Stimulated activated CD8-positive, alpha-beta memory T cell treated with anti-CD3 and anti-CD28 coated beads, Interleukin-2, amount 100 ng/mL, for 1 hour (primary cell): ENCODE measurements at places on chromosomes 7 and 10.

- no peak for DNase-seq
Observed at GRCh38 chr10:46514899-46515298, 41.6 kb downstream of the GPRIN2 start.

- no peak for DNase-seq
Observed at GRCh38 chr7:107643407-107643806, 17.2 kb upstream of the SLC26A4 start.

DNA sequence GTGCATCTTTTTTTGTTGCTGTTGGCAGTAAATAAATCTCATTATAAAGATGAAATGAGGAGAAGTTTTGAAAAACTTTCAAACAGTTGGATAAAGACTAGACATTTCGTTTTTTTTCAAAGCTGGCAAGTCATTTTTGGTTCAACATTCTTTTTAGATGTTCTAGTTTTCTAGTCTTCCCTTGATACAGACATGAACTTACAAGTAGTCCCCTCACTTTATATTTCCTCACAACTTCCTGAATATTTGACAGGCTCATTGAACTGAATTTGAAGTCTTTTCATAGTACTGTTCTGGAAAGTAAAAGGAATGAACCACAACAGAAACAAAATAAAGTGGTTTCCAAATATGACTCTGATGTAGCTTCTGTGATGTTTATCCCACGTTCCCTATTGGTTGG lies 134.2 kb downstream of the NRCAM start:
- DNase-seq: no peak

GRCh38 chr7:32068411-32069101 lies 1.7 kb downstream of the PDE1C start:
- no peak for DNase-seq

- no peak for DNase-seq
Observed at GRCh38 chr10:7306147-7306546, 104.7 kb downstream of the SFMBT2 start.

GRCh38 chr7:80705130-80705781 lies 66.8 kb downstream of the CD36 start:
- DNase-seq: no peak

DNA sequence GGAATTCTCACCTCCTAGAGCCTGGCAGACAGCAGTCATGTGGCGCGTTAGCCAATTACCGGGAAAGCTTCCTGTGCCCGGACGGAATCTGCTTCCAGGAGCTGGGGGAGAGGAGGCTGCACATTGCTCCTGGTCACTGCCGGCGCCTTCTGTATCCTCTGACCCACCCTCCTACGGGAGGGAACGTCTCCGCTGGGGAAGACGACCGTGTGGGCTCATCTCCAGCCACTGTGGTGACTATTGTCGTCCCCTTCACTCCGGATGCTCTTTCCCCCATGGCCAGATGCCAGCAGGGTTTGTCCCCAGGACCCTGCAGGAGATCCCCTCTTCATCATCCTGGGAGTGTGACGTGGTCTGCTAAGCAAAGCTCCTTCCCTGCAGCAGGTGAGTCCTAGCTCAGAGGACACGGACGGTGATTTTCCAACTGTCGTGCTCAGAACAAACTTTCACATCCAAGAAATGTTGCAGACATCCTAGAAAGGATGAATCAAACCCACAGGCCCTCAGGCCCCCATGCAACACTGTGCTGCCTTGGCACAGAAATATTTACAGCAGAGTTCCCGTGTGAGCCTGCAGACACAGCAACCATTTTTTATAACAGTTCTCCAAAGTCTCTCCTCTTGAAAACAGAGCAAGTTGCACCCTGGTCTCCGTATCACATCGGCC lies 29.6 kb upstream of the FAM20C start:
- DNase-seq: no peak

DNA sequence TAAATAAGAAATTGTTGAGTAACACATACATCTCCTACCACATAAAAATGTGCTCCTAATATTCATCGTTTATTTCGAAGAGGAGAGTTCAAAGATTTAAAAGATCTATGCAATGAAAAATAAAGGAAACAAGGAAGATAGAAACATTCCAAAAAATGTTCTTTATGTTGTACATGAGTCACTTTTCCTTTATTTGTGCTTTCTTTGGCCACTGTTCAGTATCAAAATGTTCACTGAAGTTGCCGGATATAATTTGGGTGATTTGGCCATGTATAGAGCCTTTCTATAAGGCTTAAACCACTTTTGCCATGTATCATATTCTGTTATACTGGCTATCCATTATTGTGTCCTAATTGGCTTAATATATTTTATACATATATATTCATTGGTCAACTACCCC lies 62.9 kb upstream of the PRR15 start:
- DNase-seq: no peak

GRCh38 chr7:115340828-115341227 lies 418.9 kb downstream of the MDFIC start:
- no peak for DNase-seq

- DNase-seq: no peak
Observed at GRCh38 chr10:130407052-130407451, 270.9 kb downstream of the GLRX3 start.

GRCh38 chr7:75637854-75638593 lies 100.7 kb downstream of the HIP1 start:
- no peak for DNase-seq

- no peak for DNase-seq
Observed at GRCh38 chr7:130114374-130114773, 44.0 kb downstream of the KLHDC10 start.

DNA sequence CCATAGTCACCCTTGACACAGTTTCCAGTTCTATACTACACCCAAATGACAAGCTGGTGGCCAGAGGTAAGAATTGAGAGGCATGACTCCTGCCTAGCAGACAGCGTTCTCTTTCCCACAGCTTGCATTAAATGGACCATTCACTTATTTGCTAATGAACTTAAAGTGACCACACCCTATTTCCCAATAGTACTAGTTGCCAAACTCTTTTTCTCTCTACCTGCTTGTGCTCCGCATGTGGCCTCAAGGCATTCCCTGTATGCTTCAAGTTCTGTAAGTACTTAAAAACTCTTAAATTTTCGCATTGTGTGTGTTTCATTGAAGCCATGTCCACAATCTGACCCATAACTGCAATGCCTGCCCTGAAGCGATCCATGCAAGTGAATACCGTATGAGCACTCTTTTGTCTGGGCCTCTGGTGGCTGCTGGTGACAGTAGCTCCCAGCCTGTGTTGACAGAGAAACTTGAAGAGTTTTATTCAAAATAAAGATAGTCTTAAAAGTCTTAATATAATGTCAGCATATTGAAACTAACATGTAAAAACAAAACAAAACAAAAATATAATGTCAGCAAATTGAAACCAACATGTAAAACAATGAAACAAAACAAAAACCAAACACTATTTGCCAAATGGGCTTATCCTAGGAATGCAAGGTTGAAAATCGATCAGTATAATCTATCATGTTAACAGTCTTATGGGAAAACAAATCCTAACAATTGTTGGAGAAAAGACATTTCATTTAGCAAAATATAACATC lies 73.6 kb downstream of the CCSER2 start:
- no peak for DNase-seq

GRCh38 chr10:119491966-119492757 lies 50.4 kb downstream of the RGS10 start:
- no peak for DNase-seq

- no peak for DNase-seq
Observed at GRCh38 chr10:132613566-132614348, 76.2 kb downstream of the INPP5A start.

- DNase-seq: no peak
Observed at GRCh38 chr7:64774204-64774842, 19.9 kb upstream of the ZNF138 start.

DNA sequence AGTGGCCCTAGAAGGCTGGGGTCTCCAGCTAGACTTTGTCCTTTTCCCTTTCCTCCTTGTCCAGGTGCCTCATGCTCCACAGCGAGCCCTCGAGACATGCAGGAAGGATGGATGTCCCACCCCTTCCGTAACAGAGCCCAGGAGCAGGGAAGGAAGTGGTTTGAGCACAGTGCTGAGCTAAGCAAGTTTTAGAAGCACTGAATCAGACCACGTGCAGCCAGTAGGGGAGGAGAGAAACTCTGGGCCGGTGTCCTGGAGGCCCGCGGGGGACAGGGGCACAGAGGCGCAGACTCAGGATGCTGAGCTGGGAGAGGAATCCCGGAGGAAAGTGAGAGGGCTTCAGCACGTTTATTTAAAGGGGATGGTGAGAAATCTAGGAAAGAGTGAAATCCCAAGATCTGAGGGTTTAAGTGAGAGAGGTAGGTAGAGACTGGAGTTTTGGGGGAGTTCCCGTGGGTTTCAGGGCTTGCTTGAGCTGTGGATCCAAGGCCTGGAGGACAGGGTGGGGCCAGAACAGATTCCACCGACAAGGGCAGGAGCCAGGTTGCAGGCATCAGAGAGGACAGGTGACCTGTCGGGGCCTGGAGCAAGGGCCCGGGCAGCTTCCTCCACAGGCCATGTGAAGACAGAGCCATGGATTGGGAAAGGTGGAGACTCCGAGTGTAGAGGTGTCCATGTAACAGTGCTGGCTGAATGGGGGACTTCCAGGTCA lies 4.4 kb upstream of the IRF5 start:
- DNase-seq: no peak

DNA sequence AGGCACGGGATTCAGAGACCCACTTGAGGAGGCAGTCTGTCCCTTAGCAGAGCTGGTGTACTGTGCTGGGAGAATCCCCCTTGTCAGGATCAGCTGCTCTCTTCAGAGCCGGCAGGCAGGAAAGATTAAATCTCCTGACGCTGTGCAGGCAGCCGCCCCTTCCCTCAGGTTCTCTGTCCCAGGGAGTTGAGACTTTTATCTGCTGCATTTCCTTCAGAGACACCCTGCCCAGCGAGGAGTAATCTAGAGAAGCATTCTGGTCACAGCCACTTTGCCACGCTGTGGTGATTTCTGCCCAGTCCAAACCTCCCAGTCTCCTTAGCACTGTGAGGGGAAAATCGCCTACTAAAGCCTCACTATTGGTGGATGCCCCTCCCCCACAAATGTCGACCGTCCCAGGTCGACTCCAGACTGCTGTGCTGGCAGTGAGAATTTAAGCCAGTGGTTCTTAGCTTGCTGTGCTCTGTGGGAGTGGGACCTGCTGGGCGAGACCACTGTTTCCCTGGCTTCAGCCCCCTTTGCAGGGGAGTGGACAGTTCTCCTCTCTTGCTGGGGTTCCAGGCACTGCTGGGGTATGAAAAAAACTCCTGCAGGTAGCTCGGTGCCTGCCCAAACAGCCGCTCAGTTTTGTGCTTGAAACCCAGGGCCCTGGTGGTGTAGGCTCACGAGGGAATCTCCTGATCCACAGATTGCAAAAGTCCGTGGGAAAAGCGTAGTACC lies 265.4 kb downstream of the ZWINT start:
- no peak for DNase-seq

- no peak for DNase-seq
Observed at GRCh38 chr10:97532935-97533671, 34.4 kb downstream of the UBTD1 start.

GRCh38 chr10:35661236-35661635 lies 19.1 kb upstream of the FZD8 start:
- no peak for DNase-seq

- no peak for DNase-seq
Observed at GRCh38 chr10:70296406-70296899, 12.6 kb upstream of the NPFFR1 start.

DNA sequence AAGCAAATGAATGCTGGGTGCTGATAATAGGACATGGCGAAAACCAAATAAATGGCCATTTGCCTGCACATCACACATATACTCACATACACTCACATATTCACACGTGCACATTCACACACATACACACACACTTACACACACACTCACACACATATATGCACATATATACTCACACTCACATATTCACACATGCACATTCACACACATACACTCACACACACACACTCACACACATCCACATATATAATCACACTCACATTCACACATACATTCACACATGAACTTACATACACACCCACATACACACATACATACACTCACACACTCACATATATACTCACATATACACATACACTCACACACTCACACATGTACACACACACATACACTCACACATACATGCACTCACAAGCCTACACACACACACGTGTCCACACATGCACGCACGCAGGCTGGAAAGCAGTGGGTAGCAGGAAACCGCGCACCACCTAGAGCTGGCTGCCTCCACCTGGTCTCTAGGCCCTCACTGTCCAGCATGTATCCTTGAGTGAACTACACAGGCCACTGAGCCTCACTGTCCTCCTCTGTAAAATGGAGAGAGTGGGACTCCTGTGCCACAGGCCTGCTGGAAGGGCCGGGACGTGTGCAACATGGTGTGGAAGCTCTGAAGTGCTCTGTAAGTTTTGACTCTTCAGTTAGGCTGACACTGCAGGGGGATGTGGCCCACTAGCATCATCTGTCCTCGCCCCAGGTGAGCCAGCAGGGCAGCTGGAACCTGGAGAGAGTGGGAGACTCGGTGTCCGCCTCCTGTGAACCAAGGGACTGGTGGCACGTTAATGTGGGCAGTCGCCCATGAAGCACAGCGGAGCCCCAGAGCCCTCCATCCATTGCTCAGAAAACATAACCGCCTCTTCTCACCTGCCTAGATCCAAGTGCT lies 14.9 kb downstream of the TMEM72 start:
- no peak for DNase-seq

GRCh38 chr7:99267481-99267840 lies 5.2 kb upstream of the MYH16 start:
- DNase-seq: no peak

- no peak for DNase-seq
Observed at GRCh38 chr7:101201695-101202602, 1.1 kb upstream of the MOGAT3 start.

- DNase-seq: no peak
Observed at GRCh38 chr10:86753638-86754434, 2.6 kb upstream of the BMPR1A start.

- DNase-seq: no peak
Observed at GRCh38 chr7:28354601-28355402, 57.5 kb upstream of the CREB5 start.

DNA sequence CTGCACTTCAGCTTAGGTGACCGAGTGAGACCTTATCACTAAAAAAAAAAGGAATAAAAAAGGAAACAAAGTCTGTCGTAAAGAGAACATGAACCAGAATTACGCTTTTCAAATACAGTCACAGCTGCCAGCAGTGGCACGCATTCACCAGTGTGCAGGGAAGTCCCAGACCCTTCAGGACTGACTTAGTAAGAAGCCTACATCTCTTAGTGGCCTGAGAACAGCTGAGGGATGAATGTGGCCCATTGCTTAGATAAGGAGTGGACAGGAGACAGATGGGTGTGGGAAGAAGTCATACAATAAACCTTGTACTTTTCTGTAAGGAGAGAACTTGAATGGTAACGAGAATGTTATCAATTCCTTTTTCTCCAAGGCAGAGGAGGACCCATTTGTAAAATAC lies 178.5 kb downstream of the JCAD start:
- DNase-seq: no peak

DNA sequence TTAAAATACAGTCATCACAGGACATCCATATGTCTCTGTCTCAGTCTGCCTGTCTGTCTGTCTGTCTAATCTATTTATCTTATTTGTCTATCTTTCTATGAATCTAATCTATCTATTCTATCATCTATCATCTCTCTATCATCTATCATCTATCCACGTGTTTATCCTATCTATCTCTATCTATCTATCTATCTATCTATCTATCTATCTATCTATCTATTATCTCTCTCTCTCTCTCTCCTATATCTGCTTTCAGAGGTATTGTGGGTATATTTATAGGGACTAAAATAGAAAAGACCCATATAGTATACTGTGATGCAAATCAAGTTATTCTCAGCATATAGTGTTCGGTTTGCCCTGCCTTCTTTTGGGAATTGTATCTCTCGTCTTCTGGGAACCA lies 167.5 kb downstream of the VPS50 start:
- DNase-seq: no peak

GRCh38 chr10:75568450-75569130 lies 137.2 kb downstream of the LRMDA start:
- DNase-seq: no peak

- DNase-seq: no peak
Observed at GRCh38 chr7:107842213-107842612, 39.2 kb upstream of the SLC26A3 start.
